Stomach (tissue), 19 donors: ENCODE measurements at places on chromosomes 12 and 14. TPM values are rescaled to one million over a fixed set of nuclear protein-coding genes. Genes with fewer than 3 reads are reported as not detected.

GRCh38 chr12:99619389-99620158 lies 28.0 kb upstream of the GARIN6 start:
- no peak for DNase-seq

DNA sequence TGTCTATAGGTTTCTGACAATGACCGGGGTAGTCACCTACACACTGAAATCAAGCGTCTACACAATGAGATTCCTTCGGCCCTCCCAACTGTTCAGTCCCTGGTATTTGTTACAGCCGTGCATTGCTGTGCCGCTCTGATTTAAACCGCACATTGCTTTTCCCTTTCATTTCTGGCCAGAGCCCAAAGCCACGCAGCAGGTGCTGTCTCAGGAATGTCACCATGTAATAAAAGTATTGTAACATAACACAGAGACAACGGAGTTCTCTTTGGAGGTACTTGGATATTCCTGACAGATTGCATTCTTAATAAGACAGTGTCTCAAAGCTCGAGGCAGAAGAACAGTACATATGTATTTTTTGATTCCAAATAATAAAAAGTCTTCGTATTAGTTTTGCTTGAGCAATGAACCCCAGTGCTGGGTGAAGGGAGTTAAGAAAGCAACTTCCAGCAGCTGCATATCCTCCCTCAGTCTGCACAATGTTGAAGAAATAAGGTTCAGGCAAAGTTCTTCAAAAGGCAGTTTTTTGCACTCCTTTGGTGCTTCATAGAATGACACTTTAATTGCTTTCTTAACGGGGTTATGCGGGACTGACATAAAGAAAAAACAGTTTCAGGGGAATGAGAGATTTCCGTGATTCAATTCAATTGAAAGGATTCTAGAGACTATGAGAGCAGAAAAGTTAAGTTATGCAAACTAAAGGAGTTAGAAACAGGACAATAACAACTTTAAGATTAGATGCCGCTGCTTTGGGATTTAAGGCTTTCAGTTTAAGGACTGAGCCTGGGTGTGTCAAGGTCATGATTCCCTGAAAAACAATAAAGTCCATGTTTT lies 288.7 kb upstream of the FLRT2 start:
- DNase-seq, result peak; percentile 34

- DNase-seq, result no peak
Measured at GRCh38 chr12:56518570-56518969, 3.0 kb upstream of the RBMS2 start.

- DNase-seq, result no peak
Measured at GRCh38 chr14:105026802-105027563, 6.1 kb upstream of the CDCA4 start.

GRCh38 chr14:52711666-52712065 lies 4.7 kb downstream of the PSMC6 start:
- no peak for DNase-seq

- peak; percentile 64 for DNase-seq
Measured at GRCh38 chr12:176321-177181, 37.4 kb downstream of the SLC6A12 start.

DNA sequence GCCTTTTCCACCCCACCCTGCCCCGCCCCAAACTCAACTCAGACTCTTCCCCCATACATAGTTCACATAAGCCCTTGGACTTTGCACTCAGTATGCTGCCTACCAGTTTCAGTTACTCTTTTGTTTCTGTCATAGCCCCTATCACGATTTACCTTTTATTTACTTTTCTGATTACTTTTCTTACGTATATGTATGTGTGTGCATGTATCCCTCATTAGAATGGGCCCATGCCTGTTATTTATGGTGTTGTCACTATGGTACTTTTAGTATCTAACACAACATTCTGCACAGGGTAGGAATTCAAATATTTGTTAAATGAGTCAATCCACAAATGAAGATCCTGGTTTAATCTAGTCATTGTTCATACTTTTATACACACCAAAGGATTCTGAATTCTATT lies 16.5 kb upstream of the LUM start:
- no peak for DNase-seq

GRCh38 chr12:6171409-6172015 lies 28.7 kb upstream of the CD9 start:
- no peak for DNase-seq

GRCh38 chr12:38691164-38691563 lies 214.2 kb downstream of the CPNE8 start:
- DNase-seq, result no peak

DNA sequence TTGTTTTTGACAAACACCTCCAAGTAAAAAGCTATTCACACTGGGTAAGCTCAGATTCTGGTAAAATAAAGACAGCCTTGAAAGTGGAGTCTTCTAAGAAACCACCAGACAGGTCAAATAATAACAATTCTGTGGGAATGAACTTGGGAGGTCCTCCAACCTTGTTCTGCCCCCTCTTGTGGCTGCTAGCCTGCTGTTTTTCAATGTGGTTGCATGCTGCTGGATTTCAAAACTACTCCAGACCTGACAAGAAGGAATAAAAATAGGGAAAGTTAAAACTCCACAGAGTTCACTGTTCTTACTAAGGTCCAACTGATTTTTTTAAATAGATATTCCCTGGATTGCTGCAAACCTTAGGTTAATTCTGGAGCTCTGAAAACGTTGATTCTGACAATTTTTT lies 32.2 kb upstream of the RIN3 start:
- DNase-seq, result no peak

GRCh38 chr12:95959107-95959506 lies 16.0 kb downstream of the AMDHD1 start:
- DNase-seq, result no peak

DNA sequence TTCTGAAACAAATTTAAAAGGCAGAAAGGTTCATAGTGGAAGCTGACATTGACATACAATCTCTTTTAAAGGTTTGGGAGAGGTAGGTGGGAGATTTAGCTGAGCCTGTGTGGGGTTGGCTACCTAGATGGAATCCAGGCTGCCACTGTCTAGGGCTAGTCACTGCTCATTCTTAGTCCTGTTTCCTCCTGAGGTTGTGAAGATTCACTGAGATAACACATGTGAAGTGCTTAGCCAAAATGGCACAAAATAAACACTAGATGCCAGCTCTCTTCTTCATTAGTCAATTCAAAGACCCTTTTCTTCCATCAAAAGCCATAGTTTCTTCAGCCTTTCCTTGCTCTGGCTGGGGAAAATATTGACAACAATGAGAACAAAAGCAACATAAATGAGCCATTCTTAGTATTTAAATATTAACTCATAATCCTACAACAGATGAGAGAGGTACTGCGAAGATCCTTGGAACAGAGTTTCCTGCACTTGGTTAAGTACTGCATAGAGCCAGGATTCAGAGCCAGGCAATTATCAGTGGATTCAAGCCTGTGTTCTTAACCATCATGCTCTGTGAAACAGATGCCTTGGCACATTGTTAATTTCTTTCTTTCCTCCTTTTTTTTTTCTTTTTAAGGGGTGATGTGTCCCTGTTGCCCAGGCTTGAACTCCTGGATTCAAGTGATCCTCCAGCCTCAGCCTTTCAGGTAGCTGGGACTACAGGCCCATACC lies 3.5 kb downstream of the MYF6 start:
- DNase-seq, result no peak

- no peak for DNase-seq
Measured at GRCh38 chr14:105525326-105525725, 1.1 kb upstream of the TMEM121 start.

- no peak for DNase-seq
Measured at GRCh38 chr14:86457481-86458135, 927.7 kb downstream of the FLRT2 start.

- no peak for DNase-seq
Measured at GRCh38 chr12:62805517-62805916, 129.4 kb downstream of the PPM1H start.

GRCh38 chr14:93764211-93764659 lies 24.1 kb downstream of the PRIMA1 start:
- DNase-seq, result no peak

- DNase-seq, result no peak
Measured at GRCh38 chr14:101704140-101704539, 57.4 kb upstream of the PPP2R5C start.

GRCh38 chr12:2049604-2050540 lies 2.9 kb upstream of the CACNA1C start:
- DNase-seq, result no peak

DNA sequence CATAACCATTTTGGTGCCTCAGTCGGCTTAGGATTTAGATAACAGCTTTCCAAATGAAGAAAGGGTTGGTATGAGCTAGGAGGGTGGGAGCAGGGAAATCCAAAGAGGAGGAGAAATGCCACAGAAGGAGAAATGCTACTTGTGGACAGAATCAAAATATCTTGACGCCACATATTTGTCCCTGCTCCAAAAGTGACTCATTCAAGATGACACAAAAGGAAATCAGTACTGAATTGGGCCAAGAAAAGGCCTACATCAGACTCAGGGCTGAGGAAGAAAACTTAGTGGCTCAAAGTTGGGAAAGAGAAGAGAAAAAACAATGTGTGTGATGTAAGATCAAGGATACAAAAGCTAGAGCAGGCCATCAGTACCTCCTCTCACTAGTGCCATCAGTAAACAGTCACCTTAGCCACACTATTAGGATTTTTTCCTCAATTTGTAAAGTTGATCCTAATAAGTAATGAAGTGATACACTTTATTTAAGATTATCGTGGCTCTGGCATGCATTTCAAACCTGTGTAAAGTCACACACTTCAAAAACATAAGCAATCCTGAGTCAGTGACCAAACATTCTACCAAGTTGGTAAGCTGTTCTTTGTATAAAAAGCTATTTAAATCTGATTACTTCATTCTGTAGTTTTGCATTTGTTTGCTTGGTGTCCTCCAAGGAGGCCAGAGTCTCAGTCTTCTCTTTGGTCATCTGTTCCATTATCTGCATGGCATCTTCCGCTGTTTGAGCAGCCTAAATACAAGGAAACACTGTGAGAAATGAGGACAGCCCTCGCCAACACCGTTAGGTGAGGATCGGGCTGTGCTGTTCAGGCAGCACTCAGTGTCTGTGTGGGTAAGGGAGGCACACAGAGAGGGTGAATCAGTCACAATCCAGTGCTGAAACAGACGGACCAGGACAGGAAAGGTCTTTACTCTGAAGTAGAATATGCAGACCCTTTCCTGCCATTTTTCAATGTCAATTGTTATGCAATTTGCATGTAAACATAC lies 52.6 kb upstream of the VPS33A start:
- no peak for DNase-seq

GRCh38 chr14:24185026-24185425 lies 3.6 kb downstream of the IPO4 start:
- no peak for DNase-seq

- DNase-seq, result no peak
Measured at GRCh38 chr14:28482251-28483040, 284.1 kb upstream of the FOXG1 start.

DNA sequence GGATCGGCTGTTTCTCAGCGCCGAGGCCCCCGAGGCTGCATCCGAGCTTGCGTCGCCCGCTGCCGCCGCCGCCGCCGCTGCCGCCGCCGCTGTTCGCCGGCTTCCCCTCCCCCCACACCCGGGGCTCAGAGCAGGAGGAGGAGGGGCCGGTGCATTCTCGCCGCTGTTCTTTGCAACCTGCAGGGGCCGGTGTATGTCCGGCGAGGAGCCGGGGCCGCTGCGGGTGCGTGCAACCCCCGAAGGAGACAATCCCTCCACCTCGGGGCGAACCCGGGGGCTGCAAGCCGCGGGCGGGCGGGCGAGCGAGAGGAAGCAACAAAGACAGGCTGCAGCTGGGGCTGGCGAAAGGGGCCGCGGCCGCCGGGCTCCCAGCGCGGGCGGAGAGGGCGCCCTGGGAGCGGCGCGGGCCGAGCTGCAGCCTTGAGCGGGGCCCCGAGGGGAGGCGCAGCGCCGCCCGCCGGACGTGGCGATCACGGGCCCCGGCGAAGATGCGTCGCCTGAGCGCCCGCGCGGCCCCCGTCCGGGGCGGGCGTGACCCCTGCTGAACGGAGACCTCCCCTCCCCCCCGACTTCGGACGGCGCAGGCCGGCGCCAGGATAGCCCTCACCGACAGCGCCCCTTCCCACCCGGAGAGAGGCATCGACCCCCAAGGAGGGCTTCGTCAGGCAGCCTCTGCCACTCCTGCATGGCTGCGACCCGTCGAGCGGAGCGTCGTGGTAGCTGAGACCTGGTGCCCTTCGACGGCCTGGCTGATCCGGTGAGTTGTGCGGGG lies 702 bp downstream of the FAM222A start:
- peak; percentile 73 for DNase-seq

- DNase-seq, result no peak
Measured at GRCh38 chr14:75126121-75126544, 715 bp downstream of the NEK9 start.

GRCh38 chr12:108377260-108377659 lies 38.1 kb upstream of the CMKLR1 start:
- DNase-seq, result no peak

DNA sequence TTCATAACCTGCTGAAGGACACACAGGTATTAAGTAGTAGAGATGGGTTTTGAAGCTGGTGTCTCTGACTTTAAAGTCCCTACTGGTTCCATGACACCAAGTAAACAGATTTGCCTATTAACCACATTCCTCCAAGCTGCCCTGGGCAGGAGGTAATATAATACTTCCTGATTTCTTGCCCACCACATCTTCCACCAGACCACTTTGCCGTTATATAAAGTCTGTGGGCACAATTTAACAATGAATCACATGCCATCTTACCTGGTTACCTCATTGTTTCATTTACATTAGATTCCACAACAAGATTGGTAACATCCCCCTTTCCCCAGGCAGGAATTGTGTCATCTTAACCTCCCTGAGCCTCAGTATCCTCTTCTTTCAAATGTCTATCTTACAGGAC lies 900 bp upstream of the LRRC23 start:
- no peak for DNase-seq

Gene TOMM20L
- not detected for polyA plus RNA-seq

Gene KRT1
- not detected for polyA plus RNA-seq

Gene COCH
- 0.50 TPM for polyA plus RNA-seq

Gene NTF3
- 7.3 TPM for polyA plus RNA-seq

Gene TMEM120B
- 3.1 TPM for polyA plus RNA-seq

Gene LRTM2
- polyA plus RNA-seq, result not detected

Gene NUAK1
- polyA plus RNA-seq, result 2.6 TPM

Gene PPFIA2
- 0.15 TPM for polyA plus RNA-seq

Gene SERPINA6
- polyA plus RNA-seq, result not detected

Gene SYNE3
- polyA plus RNA-seq, result 0.76 TPM

Gene PAX9
- polyA plus RNA-seq, result 17.0 TPM

Gene APOF
- not detected for polyA plus RNA-seq

Gene TEX52
- not detected for polyA plus RNA-seq

Gene KERA
- polyA plus RNA-seq, result not detected

Gene CCDC196
- not detected for polyA plus RNA-seq

Gene ACVR1B
- 8.3 TPM for polyA plus RNA-seq

Gene LGALS3
- polyA plus RNA-seq, result 423 TPM

Gene NRXN3
- 0.31 TPM for polyA plus RNA-seq

Gene CLEC2B
- polyA plus RNA-seq, result 10.7 TPM

Gene SCN8A
- 0.08 TPM for polyA plus RNA-seq

Gene WDHD1
- 0.87 TPM for polyA plus RNA-seq

Gene CFAP251
- not detected for polyA plus RNA-seq
